ENCODE measurements at places on chromosomes 3 and 15.

- DNase-seq = no peak
Measured at GRCh38 chr3:16817197-16817596, 67.6 kb upstream of the PLCL2 start.

DNA sequence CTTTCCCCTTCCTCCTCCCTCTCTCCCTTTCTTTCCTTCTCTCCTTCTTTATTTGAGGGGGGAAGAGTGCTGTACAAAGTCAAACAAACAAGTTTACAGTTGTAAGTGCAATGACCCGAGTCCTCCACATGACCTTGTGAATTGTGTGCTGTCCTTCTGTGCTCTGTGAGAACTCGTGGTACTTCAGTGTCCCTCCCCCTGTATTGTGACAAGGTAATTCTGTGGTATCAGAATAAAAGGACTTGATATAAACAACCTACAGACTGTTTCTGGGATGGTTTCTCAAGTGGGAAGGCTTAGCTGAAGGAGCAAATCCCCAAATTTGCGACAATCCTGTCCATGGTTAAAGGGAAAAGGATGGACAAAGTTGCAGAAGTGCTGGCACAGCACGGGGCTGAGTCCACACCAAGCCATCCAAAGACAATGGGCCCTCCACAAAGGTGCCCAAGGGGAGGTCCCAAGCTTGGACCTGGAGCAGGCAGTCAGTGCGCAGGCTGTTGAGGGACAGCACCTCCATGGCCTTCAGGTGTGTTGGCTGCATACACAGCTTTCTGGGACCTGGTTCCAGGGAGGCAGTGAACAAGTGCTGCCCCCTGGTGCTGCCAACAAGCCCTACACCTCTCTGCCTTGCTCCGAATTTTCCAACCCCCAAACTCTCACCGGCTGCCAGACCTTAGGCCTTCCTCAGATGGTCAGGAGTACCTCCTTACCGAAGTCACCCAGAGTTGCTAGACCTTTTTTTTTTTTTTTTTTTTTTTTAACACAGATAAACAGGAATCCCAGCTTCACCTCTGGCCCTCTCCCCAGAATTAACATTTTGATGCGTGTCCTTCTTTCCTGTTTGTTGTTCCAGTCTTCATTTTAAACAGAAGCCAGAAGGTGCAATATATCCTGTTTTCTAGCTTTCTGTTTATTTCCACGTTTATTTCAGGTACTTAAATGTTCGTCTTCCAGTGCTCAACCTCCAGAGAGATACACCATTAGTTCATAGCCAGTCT lies 2.6 kb upstream of the APEH start:
- DNase-seq = no peak

DNA sequence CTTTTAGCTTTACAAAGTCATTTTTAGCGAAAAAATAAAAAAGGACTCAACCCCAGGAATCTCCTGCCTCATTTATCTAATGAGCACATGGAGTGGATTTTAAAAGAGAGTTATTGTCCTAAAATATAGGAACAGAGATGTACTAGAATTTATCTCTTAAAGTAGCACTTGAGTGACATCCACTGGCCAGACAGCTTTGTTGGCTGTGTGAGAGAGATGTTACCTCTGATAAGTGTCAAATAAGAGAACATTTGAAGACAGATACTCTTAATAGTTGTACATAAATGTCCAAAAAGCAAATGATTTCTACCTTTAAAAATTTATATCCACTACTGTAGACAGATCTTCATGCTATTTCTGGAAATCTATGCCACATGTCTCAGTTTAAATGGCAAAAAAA lies 12.3 kb upstream of the MFSD1 start:
- peak; percentile 60 for DNase-seq

DNA sequence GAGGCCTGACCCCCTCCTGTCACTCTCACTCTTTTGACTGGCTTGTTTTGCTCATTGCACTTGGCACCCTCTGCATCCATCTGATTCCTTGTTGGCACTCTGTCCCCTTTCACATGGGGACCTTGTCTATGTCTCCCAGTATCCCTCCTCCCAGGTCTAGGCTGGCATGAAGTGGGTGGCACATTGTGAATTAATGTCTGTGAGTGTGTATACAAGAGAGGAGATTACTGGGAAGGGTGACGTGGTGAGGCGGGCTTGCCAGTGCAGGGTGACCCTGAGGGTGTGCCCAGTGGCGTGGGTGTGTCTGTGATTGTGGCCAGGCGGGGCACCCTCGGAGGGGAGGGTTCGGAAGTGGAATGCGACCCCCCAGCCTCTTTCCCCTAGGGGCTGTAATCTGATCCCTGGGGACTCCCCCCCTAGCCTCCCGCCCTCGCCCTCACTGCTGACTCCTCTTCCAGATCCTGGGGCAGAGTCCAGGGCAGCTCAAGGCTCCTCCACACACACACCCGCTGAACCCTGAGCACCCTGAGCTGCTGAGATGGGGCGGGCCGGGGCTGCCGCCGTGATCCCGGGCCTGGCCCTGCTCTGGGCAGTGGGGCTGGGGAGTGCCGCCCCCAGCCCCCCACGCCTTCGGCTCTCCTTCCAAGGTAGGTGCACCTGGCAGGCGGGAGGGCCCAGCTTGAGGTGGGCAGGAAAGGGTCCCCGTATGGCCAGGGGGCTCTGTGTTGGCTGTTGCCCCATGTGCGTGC lies at the start of gene SEMA3B:
SEMA3B (plus strand) TSS at position 445 of the 749 bp plus-strand sequence; CDS start at position 539, 94 bp downstream.
- peak; percentile 72 for DNase-seq

- DNase-seq = no peak
Measured at GRCh38 chr3:170330366-170330765, 27.1 kb upstream of the SKIL start.

DNA sequence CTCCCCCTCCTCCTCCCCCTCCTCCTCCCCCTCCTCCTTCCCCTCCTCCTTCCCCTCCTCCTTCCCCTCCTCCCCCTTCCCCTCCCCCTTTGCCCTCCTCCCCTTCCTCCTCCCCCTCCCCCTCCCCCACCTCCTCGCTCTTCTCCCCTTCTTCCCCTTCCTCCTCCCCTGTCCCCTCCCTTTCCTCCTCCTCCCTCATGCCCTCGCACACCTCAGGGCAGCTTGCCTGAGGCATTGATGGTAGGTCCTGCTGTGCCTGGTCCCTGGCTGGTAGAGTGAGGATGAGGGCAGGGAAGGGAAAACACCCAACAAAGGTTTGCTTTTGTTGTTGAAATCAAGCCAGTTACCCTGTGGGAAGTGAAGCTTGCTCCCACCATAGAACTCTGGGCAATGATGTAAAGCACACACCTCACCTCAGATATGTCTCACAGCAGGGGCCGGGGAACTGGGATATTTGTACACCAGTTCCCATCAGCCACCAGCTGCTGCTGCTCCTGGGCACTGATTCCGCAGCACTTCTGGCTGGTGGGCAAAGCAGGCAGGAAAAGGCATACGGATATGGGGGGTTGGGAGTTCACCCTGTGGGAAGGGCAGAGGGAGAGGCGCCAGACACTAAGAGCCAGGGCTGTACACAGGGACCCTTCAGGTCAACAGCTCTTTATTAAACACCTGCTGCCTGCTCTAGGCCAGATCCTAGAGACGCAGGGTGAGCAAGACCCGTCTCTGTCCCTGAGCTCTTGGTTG lies 13.8 kb downstream of the ISG20 start:
- no peak for DNase-seq

GRCh38 chr15:74626752-74627692 lies 11.4 kb downstream of the CLK3 start:
- DNase-seq = no peak

- no peak for DNase-seq
Measured at GRCh38 chr3:167318996-167319615, 61.0 kb downstream of the ZBBX start.

GRCh38 chr3:155282385-155283091 lies 10.9 kb downstream of the STRIT1 start:
- DNase-seq = no peak

GRCh38 chr3:43418601-43419272 lies 132.4 kb downstream of the SNRK start:
- peak; percentile 87 for DNase-seq

GRCh38 chr3:44981220-44981619 lies 5.2 kb downstream of the EXOSC7 start:
- DNase-seq = peak; percentile 28

DNA sequence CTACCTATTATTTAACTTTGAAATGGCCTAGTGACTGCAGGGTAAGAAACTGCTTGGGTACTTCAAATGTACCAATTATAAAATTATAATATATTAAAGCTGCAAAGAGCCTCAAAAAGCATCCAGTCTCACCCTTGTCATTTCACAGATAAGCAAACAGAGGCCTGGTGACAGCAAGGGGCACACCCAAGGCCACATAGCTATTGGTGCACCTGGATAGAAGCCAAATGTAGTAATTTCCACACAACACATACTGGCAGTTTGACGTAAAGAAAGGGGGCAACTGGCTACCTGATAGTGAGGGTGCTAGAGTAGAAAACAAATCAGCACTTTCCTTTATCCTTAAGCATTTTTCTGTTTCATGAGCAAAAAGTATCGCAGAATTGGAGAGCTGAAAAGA lies 51.1 kb downstream of the IFT57 start:
- no peak for DNase-seq

GRCh38 chr15:49473031-49473430 lies 50.0 kb downstream of the FGF7 start:
- no peak for DNase-seq

DNA sequence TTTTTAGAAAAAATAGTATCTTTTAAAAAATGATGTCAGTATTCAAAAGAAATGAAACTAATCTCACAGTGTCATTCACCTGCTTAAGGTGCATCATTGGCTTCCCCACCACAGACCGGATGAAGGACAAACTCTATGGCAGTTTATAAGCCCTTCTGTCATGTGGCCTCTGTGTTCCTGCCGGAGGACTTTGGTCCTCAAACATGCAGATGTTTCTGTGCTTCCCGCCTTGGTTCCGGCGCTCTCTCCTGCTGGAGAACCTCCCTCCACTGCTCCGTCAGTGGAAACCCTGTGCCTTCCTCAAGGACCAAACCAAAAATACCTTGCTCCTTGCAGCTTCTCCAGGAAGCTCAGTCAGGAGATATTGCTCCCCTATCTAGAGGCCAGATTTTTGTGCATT lies 326.3 kb downstream of the UACA start:
- DNase-seq = no peak

GRCh38 chr3:28674212-28674611 lies 325.6 kb upstream of the AZI2 start:
- no peak for DNase-seq
